Stimulated activated CD8-positive, alpha-beta memory T cell treated with anti-CD3 and anti-CD28 coated beads, Interleukin-2, amount 100 ng/mL, for 48 hours (primary cell): ENCODE measurements at places on chromosomes 7 and 10.

GRCh38 chr7:130793855-130794618 lies 60.0 kb upstream of the KLF14 start:
- no peak for DNase-seq

DNA sequence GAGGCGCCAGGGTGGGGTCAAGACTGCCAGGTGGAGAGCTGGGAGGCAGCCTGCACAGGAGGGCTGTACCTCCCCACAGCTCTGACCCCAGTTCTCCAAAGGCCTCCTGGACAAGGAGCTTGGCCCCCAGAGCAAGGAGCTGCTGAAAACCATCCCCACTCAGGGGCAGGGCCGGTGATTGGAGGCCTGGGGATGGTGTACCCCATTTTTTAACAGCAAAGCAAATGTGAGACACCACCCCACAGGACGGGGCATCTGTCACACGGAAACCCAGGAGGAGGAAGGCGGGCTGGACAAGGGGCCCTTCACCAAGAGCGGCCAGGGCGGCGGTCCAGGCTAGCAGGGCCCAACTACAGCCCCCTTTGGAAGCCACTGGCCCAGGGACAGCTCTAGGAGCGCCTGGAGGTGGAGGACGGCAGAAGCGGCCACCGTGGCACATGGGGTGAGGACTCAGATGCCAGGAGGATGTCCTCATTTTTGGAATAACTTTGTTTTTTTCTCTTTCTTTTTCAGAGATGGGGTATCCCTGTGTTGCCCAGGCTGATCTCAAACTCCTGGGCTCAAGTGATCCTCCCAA lies 56.4 kb upstream of the TNRC18 start:
- no peak for DNase-seq

DNA sequence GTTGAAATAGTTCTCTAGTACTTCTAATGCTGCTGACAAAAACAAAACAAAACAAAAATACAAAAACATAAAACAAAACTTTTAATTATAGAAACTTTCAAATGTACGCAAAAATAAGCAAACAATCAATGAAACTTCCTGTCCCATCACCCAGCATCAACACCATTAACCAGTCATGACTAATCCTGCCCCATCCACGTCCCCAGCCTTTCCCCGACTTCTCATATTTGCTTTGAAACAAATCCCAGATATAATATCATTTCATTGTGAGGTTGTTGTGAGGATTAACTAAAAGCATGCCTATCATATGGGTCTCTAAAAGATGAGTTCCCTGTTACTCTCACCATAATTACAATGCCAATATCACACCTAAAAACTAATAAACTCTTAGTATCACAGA lies 55.7 kb downstream of the CSTF2T start:
- no peak for DNase-seq

DNA sequence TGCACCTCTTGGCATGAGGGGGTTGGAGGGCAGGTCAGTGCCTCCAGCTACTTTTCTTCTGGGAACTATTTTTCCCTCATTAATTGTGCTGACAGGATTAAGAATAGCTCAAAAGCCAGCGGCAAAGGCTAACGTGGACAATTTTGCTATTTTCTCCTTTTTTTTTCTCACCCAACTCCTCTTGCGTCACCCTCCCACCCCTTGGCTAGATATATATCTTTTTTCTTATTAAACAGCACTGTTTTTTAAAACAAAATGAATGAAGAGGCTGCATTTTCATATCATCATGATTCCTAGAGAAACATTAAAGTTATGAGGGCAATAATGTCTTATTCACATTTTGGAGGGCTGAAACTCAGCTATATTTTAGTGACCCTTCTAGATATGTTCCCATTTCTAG lies 251.8 kb upstream of the NFE2L3 start:
- no peak for DNase-seq

GRCh38 chr7:81298951-81299666 lies 380.3 kb upstream of the SEMA3C start:
- DNase-seq = no peak

DNA sequence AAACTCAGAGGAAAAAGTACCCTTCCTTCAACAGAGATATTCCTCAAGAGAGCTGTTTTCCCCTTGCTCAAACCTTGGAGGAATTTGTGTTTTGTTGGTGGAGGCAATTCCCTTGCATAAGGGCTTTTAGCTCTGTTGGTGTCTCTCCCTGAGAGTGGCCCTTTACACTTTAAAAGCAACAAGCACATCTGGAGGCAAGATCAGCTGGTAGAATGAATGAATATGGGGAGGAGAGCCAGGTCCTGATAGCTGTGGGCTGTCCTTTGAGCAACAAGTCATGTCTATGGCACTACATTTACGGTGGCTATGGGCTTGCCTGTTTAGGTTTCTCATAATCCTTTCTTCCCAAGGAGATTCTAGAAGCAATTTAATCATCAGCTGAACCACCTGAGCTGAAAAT lies 384.0 kb downstream of the SORCS3 start:
- DNase-seq = no peak

- peak; percentile 39 for DNase-seq
Observed at GRCh38 chr7:922334-923107, 32.0 kb downstream of the ADAP1 start.
